ENCODE measurements at places on chromosomes 3 and 15.

DNA sequence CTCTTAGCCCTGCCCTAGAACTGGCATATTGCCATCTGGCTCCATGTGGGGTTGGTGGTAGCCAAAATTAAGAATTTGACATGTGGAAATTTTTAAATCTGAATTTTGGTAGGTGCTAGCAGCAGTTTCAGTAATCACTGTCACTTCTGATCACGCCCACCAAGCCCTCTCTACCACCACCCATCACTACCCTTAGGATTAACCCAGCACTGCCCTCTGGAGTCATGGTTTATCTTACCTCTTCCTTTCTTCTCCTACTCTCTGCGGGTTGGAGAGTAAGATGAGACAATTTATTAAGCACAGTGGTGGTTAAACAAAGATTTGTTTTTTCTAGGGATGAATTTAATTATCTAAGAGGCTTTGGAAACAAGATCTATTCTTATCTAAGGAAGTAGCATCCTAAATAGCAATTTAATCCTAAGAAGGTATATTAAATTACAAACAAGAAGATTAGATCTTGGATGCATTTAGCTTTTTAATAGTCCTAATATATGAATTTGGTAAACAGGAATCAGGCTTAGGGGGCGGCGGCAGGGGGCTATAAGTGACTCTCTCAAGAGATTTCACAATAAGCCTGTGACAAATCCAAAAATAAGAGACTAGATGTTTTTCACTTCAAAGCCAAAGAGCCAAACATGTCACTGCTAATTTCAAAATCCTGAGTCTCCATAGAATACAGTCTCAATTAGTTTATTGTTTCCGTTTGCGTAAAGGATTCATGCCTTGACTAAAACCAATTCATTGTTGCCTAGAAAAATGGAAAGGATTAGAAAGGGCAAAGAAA lies 498.4 kb upstream of the UBE2E2 start:
- DNase-seq: no peak

GRCh38 chr3:94303897-94304296 lies 241.0 kb downstream of the NSUN3 start:
- DNase-seq: no peak

GRCh38 chr3:139534992-139535879 lies 4.3 kb downstream of the RBP1 start:
- DNase-seq: no peak

- no peak for DNase-seq
Measured at GRCh38 chr3:147411238-147411814, 2.2 kb downstream of the ZIC1 start.

- DNase-seq: no peak
Measured at GRCh38 chr3:56811546-56812202, 9.9 kb upstream of the ARHGEF3 start.

DNA sequence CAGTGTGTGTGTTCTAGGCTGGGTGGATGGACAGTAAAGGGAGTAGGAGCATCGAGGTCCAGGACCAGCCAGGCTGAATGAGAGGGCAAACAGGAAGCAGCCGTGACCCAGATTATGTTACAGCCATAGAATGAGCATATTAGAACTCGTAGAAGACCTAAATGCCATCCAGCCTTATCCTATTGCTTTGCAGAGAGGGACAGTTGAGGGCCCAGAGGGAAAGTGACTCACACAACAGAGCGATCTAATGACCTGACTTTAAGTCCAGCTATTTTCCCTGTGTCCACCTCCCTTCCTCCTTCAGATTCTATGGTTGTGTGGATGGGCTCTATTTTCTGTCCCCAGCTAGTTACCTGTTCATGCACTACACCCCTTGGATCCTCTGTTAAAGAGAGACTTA lies 634.1 kb upstream of the TBL1XR1 start:
- no peak for DNase-seq

GRCh38 chr3:151169262-151169947 lies 33.6 kb downstream of the GPR171 start:
- no peak for DNase-seq

DNA sequence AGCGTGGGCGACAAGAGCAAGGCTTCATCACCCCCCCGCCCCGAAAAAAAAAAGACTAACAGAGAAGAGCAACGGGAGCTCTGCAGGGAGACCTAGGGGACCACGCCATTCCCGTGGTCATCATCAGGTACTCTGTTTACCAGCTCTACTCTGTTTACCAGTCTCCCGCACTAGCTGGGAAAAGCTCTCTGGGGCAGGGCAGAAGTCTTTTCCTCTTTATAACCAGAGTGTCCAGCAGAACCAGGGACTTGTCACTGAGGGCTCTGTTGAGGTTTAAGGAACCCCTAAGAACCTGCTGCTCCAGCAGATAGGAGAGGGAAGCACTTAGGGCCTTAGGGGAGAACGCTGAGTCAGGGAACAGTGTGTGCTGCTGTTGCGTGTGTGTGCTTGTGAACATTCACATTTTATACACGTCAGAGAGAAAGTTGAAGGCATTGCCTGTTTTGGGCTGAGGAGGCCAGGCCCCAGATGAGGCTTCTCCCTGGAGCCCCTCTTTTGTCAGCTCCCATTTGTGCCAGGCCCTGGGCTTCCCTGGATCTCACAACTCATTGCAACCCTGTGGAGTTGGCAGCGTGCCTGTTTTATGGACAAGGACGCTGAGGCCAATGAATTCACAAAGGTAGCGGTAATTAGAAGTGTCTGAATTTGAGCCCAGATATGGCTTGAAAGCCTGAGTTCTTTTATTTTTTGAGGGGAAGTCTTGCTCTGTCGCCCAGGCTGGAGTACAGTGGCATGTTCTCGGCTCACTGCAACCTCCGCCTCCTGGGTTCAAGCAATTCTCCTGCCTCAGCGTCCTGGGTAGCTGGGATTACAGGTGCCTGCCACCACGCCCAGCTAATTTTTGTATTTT lies 24.2 kb upstream of the ERICH6 start:
- DNase-seq: no peak

DNA sequence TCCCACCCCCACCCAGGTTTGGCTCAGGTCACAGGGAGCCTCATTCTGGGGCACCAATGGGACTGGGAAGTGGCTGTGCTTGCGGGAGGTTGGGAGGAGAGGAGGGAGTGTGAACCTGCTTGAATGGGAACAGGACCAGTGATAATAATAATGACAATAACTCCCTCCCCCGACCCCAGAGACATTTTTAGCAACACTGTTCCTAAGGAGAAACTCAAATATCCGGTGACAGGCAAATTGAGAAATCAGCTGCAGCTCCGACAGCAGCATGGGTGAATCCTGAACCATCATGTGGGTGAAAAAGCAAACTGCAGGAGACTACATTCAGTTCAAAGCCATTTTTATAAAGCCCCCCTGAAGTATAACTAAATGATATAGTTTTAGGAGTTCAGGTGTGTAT lies 11.6 kb upstream of the RPL29 start:
- no peak for DNase-seq

DNA sequence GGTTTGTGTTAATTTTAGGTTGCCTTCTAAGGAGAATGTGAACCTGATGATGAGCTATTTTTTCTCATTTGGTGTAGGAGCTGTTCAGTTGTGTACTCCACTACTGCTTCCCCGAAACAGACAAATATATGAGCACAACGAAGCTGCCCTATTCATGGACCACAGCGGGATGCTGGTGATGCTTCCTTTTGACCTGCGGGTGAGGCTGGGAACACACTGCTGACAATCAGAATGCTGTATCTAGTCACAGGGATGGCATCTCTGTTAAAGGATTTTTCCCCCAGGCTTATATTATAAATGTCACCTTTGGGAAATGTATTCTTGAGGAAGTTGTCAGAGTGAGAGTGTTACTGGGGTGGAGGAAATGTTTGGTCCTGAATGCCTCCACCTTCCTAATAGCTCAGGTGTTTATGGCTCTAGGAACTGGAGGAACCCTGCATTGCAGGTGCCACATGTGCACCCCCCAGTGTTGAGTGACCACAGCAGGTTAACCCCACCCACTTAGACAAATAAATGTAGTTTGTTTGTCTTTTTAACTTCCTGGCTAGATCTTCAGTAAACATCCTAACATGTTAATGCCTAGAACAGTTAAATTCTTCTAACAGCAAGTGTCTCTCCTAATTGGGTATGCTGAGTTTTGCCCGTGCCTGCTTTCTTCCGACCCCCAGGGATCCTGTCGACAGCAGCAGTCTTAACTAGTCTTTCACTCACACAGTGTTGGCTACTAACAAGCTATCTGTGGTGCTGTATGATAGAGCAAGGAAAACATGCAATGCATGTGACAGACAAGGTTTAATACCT lies 35.7 kb downstream of the SRP14 start:
- DNase-seq: no peak

GRCh38 chr3:106452096-106452495 lies 583.3 kb upstream of the CBLB start:
- DNase-seq: no peak

DNA sequence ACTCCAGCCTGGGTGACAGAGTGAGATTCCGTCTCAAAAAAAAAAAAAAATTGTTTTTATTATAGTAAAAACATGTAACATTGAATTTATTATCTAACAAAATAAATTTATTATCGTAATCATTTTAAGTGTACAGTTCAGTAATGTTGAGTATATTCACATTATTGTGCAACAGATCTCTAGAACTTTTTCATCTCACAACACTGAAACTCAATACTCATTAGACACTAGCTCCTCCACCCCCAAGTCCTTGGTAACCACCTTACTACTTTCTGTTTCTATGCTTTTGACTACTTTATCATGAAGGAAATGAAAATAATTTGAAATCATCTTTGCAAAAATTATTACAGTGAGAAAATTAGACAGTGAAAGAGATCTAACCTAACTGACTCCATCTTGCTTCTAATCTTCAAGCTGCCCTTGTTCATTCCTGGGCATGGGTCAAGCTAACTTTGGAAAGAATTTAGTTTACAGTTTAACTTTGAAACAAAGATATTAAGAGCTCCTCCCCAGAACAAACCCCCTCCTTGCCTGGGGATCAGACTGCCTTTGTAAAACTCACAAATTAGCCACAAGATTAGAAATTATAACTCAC lies 15.0 kb upstream of the FYCO1 start:
- DNase-seq: no peak

DNA sequence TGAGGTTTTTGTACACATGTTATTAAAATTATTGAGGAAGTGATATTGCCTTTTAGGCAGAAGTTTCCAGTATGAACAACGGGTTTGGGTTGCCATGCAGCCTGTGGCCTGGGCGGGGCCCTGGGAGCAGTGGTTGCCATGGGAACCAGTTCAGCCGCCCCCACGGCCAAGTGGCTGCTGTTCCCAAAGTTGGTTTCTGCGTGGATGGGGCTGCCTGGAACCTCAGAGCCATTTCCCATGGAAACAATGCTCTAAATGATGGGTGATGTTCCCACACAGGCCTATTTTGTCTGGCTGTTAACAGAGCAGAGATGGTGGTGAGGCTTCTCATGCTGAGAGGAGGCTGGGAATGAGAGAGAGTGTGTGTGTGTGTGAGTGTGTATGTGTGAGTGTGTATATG lies 19.5 kb downstream of the MRAS start:
- DNase-seq: no peak

DNA sequence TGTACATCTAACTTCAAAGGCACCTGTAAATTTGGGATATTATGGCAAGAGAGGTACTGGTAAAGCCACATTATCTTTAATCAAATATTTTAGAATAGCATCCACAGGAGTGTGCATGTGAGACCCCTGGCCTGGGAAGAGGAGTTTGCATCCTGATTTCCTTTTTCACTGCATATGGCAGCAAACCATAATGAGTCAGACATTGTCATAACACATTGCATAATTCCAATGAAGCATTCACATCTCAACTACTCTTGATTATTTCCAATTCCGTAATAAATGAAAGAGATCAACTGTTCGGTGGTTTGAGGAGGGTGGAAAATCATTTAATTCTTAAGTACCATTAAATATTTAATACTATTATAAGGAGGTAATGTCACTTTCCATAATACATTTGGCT lies 215.0 kb downstream of the MECOM start:
- no peak for DNase-seq

DNA sequence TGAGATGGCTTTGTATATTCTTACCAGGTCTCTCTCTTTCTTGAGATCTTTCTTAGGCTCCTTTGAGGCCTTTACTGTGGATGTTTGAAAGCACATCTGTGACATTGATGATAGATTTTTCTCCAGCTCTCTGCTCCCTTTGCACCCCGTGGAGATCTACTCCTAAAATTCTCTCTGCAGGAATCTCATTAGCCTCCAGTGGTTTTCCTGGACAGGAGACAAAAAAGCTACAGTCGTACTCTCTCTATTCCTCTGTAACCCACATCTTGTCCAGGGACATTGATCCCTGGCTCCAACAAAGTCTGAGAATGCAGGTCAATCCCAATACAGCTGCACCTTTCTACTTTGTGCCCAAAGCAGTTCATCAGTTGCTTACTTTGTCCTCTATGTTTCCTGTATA lies 68.2 kb downstream of the RBMS3 start:
- no peak for DNase-seq

- no peak for DNase-seq
Measured at GRCh38 chr3:120481081-120481480, 30.3 kb upstream of the FSTL1 start.

DNA sequence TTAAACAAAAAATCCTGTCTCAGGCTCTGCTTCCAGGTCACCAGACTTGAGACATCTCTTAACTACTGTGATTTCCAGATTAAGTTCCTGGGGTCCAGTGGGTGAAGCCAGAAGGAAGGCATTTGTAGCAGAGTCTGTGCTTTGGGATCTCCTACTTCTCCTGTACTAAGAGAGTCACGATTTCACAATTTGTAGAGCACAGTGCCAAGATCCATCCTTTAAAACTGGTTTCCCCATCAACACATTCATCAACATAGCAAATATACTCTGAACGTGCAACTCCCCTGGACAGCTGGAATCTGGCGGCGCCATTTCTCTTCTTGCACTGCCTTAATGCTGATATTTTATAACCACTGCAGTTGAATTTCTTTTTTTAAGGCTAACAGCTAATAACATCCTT lies 33.2 kb downstream of the CDCP1 start:
- DNase-seq: no peak

DNA sequence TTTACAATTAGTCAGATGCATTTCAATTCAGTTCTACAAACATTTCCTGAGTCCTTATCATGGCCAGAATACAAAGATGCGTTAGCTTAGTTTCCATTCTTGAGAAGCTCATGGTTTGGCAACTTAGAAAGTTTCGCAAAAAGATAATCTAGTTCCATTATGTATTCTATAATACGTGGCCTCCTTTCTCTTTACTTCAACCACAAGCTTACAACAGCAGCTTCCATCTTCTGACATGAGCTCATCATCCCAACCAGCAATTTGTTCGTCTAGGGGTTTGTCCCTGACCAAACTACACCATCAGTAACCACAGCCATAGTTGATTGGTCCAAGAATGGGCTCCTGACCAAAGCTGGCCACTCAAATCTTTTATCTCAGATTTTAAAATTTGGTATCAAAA lies 267.6 kb upstream of the TBC1D5 start:
- no peak for DNase-seq

All from stimulated activated CD4-positive, alpha-beta T cell treated with anti-CD3 and anti-CD28 coated beads, Interleukin-1b, Interleukin-23, amount 100 ng/mL, for 4 hours (primary cell).